ENCODE measurements at places on chromosomes 7 and 10.

- no peak for DNase-seq
Measured at GRCh38 chr7:96167424-96167823, 154.5 kb downstream of the SLC25A13 start.

DNA sequence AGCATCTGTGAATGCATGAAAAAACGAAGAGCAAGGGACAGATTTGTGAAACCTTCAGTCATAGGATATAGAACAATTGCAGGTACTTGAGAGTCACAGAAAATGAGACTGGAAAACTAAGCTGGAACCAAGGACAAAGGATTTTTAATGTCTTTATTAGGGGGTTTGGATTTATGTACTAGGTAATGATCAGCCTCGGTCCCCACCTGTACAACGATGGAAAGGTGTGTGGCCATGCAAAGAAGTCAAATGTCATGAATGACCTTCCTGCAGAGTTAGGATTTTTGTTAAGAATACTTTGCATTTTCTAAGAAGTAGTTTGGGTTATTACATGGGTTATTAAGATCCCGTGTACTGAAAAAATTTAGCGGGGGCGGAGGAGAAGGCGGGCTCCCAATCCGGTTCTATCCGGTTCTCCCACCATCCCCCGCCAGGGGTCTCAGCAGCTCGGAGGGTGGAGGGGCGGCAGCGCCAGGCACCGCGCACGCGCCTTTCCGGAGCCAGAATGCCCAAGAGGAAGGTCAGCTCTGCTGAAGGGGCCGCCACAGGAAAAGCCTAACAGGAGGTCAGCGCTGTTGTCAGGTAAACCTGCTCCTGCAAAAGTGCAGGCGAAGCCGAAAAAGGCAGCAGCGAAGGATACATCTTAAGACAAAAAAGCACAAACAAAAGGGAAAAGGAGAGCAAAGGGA lies 327.5 kb upstream of the PLXDC2 start:
- no peak for DNase-seq

- DNase-seq: no peak
Measured at GRCh38 chr7:96236198-96237039, 85.5 kb downstream of the SLC25A13 start.

DNA sequence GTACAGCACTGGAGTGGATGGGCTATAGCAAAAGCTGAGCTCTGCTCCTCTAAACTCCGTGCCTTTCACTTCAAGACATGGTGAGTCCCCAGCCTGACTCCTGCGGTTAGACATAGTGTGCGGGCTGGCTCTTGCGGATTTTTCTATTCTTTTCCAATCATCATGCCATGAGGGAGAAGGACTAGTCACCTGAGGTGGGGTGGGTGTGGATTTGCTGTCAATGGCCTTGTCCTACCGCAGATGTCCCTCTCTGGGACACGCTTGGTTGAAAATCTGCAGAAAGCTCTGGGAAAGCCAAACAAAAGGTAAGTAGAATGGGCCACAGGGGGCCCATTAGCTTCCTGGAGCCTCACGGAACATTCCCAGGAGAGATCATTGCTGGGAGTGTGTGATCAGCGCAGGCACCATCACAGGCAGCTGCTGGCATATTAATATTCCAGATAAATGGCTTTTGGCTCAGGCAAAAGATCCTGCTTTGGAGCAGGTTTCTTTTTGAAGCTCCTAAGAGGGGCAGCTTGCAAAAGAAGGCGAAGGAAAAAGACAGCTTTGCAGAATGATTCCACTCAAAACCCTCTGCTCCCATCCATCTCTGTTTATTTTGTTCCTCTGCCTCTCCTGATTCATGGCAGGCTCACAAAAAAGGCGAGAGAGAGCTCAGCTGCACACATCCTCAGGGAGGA lies 509.0 kb upstream of the ZMIZ1 start:
- no peak for DNase-seq

DNA sequence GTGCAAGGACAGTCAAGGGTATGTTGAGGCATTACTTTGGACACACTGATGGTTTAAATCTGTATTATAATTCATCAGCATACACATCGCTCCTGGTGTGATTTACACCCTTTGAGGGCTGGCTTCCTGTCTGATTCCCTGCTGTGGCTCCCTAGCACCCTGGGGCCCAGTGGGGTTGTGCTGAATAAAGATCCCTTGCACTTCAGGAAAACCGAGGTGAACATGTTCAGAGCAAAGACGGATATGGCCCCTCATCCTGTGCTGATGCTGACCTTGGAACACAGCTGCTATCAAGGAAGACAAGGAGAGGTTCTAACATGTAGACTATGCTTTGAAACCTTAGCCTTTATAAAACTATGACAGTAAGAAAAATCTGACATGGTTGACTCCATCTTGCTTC lies 84.6 kb upstream of the UNC5B start:
- no peak for DNase-seq

DNA sequence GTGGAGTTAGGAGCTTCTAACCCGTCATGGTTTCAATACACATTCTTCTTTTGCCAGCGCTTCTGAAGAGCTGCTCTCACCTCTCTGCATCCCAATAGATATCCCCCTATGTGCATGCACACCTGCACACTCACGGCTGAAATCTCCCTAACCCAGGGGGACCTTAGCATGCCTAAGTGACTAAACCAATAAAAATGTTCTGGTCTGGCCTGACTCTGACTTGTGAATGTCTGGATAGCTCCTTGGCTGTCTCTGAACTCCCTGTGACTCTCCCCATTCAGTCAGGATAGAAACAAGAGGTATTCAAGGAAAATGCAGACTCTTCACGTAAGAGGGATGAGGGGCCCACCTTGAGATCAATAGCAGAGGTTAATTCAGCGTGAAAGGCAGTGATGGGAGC lies 22.4 kb downstream of the PRSS2 start:
- no peak for DNase-seq

- DNase-seq: no peak
Measured at GRCh38 chr7:152050547-152050971, 25.1 kb downstream of the GALNT11 start.

GRCh38 chr10:102616066-102616770 lies 28.1 kb upstream of the TRIM8 start:
- no peak for DNase-seq

GRCh38 chr10:48518986-48519385 lies 85.9 kb downstream of the ARHGAP22 start:
- no peak for DNase-seq

DNA sequence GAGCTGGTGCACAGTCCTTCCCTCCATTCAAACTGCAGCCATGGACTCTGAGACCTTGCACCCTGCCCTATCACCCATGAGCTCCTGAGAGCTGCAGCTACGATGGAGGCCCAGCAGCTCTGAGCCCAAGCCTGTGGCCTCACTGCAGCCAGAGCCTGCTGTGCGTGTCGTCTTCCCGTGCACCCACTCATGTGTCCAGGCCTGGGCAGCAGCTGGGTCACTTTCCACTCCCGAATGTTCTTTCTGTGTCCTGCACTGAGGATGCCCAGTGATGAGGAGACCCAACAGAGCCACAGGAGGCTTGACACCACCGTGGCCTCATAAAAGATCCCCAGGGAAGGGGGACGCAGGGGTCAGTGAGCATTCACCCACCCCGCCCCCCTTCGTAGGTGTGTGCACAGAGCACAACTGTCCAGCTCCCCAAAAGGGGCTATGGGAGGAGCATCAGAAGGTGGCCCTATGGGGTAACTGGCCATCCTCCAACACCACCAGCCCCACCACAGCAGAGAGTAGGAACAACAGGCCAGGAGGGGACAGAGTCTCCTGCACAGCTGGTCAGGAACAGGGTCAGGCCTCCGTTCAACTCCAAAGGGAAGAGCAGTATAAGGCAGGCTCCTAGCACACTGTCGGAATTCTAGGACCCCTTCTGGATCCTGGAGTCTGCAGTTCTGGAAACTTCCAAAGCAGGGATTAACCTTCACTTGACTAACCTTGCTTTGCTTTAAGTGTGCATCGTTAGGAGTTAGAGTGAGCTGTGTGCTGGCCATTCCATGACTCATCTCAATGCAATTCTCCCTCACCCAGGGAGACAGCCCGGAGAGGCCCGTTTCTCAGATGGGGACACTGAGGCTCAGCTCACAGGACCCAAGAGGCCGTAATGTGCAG lies 52.6 kb downstream of the RASGEF1A start:
- DNase-seq: no peak

- no peak for DNase-seq
Measured at GRCh38 chr10:18594574-18595156, 56.7 kb downstream of the NSUN6 start.

DNA sequence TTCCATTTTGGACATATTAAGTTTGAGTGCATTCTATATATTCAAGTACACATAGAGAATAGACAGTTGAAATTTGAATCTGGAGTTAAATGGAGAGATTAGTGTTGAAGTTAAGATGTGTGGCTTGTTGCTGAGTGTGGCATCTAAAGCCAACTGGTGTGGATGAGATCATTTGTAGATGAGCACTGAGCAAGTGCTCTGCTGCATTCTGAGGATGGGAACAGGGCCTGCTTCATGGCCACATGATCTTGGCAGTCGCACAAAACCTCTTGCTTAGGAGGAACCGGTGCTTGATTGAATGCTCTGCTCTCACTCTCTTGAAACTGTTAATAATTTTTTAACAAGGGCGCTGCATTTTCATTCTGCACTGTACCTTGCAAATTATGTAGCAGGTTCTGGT lies 62.0 kb downstream of the EPDR1 start:
- DNase-seq: no peak

DNA sequence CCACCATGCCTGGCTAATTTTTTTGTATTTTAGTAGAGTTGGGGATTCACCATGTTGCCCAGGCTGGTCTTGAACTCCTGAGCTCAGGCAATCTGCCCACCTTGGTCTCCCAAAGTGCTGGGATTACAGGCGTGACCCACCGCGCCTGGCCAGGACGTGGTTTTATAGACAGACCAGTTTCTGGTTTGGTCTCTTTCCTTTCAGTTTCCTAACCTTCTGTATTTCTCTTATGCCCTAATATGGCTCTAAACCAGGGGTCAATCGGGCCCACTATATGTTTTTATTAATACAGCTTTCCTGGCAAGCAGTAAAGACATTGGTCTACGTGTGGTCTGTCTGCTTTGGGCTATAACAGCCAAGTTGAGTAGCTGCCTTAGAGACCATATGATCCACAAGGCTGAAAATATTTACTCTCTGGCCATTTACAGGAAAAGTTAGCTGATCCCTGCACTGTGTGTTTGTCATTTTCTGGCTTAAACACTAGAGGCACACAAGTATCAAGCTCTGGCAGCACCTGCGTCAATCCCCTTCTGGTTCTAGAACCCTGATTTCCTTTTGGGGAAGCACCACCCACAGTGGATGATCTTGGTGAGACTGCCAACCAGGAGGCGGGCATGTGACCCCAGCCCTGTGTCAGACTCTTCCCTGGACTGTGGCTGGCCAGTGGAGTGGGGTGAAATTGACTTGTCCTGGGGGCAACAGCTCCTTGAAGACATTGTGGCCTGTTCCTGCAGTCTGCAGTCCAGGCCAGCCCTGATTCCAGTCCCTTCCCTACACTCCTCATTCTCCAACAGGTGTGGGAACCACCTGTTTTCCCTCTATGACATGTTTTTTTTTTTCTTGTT lies 497.2 kb downstream of the PLXNA4 start:
- no peak for DNase-seq

DNA sequence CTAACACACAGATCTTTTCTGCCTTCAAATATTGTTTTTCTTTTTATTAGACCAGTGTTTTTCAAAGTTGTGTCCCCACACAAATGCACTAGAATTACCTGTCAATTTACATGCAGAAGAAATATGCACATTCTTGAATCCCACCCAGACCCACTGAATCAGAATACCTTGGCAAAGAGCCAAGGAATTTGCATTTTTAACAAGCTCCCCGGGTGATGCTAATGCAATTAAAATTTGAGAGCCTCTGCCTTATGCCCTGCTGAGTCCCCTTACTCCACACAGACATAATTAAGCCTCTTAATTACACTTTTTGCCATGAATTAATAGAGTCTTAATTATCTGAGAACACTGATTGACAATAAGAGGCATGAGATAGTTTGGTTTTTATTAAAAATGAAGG lies 201.2 kb upstream of the GRB10 start:
- DNase-seq: no peak

DNA sequence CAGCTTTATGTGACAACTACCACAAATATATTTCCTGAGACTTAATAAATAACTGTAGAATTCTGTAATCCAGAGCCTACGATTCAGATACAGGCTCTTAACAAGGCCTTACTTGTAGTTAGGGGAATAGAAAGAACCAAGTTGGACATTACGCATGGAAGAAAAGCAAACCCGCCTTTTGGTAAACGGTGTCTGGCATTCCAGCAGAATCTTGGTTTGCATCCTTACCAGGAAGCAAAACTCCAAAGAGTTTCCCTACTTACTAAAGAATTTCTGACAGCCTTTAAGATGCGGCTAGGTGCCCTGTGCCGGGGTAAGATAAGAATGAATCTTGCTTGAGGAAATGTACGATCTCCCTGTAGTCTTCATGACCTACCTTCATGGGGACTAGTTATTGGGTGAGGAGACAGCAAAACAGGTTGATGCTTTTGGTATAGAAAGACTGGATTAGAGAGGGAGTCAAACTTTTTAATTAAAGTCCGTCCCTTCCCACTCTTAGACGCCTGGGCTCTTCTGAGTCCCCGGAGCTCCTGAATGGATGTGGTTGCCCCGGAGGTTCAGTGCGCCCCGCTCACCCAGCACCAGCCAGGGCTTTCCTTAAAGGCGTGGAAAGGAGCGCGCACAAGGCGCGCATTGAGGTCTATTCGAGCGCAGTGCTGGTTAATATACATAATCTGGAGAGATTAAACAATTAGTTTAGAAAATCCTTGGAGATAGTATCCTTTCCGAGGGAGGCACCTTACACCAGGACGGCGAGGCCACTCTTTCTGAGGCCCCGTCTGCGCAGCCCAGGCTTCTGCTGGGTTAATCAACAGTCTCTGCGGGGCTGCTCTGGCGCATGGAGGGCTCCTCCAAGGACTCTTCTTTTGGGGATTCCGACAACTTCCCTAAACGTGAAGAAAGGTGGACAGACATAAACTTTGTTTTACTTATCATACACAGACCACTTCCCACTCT lies 11.5 kb downstream of the PTF1A start:
- no peak for DNase-seq

DNA sequence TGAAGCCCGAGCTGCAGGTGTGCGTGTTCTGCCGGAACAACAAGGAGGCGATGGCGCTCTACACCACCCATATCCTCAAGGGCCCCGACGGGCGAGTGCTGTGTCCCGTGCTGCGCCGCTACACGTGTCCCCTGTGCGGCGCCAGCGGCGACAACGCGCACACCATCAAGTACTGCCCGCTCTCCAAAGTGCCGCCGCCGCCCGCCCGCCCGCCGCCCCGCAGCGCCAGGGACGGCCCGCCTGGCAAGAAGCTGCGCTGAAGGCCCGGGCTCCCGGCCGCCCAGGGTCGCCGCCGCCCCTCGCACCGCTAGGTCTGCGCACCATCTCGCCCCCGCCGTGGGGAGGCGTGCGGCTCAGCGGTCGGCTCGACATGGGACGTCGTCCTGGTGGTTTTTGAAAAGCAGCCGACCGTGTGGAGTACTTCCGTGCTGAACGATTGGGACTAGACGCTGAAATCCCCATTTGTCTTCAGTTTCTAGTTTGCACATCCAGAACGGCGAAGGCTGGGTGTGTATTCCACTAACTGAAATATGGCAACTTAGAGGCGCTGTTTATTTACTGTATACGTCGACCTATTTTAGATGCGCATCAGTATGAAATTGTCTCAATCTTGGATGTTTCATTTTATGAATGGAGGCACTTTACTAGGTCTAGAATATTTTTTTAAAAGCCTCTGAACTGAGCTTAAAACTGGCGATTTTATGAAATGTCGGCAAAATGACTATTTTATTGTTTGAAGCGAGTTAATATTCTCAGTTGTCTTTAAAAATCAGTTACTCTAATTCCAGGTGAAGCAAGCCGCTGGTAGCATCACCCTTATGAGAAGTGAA lies 1.1 kb downstream of the NANOS1 start:
- DNase-seq: peak; percentile 41

GRCh38 chr10:125147971-125148439 lies 12.4 kb downstream of the CTBP2 start:
- no peak for DNase-seq

Data from NCI-H460 (cell line).